Fibroblast of skin of scalp (primary cell): ENCODE measurements at places on chromosomes 4 and X.

- no peak for DNase-seq
Measured at GRCh38 chr4:98617358-98618047, 40.9 kb downstream of the TSPAN5 start.

DNA sequence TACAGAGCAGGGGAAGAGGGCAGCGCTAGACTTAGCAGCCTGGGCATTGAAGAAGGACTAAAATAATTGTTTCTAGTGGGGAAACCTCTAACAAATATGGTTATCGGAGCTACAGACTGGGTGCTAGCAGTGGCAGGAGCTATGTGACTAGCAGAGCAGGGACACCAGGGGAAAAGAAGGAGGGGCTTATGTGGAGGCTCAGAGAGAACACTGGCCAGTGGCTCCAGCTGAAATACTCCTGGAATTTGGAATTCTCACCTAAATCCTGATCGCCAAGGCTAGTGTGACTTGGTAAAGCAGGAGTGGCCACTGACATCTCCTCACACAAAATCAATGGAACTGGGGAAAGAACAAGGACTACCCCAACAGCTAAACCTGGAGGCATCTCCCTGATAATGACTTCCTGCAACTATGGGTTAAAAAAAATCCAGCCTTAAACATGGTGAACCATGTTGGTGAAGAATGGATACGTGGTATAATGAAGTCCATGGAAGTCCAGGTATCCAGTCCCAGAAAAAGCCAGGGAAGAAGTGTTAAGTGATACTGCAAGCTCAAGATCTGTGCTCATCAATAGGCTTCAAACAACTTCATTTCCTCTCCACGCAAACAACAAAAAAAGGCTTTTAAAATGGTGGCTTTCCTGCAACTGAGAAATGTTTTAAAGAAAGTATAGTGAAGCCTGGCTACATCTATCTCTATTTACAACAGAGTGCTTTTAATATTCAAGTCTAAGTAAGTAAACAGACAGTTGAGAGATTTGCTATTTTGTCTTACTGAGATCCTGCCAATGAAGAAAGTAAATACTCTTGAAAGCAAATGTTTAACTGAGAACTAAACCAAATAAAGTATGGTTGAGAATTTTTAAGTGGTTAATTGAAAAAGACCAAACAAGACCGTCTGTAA is 1.8 kb downstream of the TAPT1 start:
- DNase-seq: no peak

DNA sequence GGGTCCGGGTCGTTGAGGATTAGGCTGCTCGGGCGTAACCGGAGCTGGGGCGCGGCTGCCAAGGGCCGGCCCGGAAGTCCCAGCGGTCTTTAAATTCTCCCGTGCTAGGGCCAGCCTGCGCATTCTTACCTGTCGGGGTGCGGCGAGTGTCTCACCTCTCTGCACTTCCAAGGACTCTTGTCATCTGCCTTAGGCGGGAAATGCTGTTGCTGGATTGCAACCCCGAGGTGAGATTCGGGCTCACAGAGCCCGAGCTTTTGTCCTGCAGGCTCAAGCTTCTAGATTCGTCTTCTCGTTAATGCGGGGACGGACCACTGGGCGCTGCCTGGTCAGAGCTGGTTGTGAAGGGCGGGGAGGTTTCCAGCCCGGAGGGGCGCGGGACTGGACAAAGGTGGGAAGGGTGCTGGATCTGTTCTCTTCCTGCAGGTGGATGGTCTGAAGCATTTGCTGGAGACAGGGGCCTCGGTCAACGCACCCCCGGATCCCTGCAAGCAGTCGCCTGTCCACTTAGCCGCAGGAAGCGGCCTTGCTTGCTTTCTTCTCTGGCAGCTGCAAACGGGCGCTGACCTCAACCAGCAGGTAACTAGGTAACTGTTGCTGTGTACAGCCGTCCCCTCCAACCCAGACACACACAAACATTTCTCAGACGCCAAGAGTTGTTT is at the start of gene ANKRD37:
Gene ANKRD37 (plus strand): TSS at position 118 of the 662 bp plus-strand sequence. CDS start 83 bp downstream, at position 201.
- no peak for DNase-seq

GRCh38 chrX:136588036-136588435 is 56.0 kb downstream of the VGLL1 start:
- DNase-seq: no peak

DNA sequence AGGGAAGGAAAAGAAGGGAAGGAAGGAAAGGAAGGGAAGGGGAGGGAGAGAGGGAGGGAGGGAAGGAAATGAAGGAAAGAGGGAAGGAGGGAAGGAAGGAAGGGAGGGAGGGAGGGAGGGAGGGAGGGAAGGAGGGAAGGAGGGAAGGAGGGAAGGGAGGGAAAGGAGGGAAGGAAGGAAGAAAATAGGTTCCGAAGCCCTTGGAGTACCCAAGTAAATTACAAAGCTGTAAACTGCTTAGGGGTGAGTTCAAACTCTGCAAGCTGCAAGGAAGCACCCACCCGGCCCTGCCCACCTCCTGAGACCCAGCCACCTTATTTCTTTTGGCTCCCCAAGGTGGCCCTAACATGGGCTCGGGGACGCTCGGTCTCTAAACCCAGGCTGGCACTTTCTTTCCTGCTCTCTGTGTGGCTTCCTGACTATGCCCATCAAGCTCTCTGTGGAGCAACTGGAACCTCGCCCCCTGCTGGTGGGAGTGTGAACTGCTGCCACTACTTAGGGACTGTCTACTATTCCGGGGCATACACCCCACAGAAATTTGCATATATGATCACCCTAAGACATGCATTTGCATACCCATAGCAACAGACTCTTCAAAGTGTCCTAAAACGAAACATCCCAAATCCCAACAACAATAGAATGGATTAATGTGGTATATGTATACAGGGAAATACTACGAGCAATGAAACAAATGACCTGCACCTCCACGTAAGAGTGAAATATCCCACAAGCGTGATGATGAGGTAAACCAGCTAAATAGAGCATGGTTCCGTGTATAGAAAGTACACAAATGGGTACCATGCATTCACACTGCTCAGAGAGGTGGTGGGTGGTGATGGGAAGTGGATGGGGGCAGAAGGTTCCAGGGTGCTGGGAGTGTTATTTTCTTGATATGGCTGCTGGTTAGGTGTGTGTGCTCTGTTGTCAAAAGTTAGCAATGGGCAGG is 151.7 kb upstream of the TBL1X start:
- DNase-seq: no peak

DNA sequence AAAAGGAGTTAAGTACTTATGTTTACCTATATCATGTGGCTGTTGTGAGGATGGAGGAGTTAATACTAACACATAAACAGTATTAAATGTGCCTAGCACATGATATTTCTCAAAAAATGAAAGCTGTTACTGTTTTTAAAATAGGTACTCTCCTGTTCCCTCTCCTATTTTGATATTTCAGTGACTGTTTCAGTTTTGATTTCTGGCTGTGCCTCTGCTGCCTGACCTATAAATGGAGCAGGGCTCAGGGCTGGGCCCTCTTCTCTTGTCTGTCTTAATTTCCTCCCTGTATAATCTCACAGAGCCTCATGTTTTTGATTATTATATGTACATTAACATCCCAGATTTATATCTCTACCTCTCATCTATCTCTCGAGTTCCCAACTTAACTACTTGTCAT is 93.3 kb downstream of the UGT8 start:
- no peak for DNase-seq

DNA sequence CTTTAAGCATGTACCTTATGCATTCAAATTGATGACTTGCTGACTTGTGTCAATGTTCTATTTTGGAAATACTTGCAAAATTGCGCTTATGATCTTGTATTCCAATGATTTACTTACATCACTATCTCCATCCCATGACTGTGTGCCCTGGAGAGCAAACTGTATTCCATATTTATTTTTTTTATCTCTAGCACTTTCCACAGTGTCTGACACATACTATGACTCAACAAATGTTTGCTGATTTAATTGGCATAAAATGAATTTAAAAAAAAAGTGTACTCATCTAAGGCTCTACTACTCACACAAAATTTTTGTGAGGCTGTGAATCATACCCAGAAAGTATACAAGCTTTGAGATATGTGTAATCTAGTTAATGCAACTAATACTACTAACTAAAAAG is 1066.8 kb upstream of the ADGRL3 start:
- DNase-seq: peak; percentile 53

DNA sequence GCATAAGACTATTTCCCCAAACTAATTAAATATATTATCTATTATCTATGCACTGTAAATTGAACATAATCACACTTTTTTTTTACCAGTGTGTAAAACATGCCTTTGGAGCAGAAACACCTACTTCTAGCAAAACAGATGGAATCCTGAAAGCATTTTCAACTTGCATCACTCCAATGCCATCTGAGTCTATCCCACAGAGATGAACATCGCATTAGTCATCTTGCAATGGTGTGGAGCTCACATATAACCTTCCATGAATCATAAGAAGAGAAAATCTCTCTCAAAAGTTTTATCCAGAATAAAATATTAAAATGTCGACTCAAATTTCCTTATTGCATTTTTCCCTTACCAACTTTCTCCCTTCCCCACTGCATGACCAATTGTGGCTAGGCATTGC is 406.7 kb upstream of the ACTRT1 start:
- peak; percentile 81 for DNase-seq

DNA sequence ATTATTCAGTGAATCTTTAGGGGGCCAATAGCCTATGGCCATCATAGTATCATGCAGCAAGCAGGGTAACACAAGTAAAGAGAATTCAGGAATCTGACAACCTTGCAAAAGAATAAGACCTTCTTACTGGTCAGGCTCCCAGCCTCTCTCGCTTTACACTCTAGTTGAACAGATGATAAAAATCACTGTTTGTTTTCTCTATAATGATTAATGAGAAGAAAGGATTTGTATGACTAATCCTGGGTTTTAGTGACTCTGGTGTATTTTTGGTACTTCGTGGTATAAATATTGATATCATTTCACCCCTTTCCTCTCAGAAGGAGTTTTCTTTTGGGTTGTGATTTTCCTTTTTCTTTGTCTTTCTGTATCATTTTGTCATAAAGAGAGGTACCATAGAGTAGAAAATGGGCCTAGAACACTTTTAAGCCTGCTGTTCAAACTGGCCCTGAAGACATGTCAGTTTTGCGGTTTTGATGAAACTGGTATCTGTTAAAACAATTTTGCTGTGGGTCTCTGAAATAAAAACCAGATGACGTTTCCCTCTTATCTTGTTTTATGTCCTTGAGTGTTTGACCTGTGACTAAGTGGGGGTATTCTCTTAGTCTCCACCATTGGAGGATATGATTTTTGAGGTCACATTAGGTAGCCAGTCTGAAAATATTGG is 294.9 kb upstream of the TBX22 start:
- no peak for DNase-seq

DNA sequence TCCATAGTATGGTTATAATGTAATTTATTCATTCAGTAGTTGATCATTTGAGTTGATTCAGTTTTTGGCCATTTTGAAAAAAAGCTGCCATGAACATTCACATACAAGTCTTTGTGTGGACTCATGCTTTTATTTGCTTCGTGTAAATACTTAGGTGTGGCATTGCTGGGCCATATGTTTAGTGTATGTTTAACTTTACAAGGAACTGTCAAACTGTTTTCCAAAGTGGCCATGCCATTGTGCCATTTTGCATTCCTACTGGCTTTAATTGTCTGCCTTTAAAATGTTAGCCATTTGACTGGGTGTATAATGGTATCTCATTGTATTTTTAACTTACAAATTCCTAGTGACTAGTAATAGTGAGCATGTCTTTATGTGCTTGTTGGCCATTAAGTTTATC is 8.8 kb downstream of the MTM1 start:
- DNase-seq: no peak

DNA sequence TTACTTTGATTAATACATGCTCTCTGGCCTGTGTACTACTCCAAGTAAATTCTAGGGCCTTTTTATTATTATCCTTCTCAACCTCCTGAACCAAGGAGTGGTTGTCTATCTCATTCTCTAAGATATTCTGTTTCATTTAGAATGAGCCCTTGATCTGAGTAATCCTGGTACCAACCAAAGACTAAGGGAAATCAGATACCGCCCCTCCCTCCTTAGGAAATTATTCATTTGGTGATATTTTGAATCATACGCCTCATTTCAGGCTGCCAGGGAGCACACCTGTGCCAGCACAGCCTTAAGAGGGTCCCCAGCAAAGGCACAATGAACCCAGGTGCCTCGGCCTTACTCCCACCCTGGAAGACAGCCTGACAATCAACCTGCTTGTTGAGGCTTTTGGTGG is 73.2 kb upstream of the STARD8 start:
- no peak for DNase-seq

GRCh38 chr4:80213117-80213815 is 16.0 kb downstream of the PRDM8 start:
- peak; percentile 42 for DNase-seq

DNA sequence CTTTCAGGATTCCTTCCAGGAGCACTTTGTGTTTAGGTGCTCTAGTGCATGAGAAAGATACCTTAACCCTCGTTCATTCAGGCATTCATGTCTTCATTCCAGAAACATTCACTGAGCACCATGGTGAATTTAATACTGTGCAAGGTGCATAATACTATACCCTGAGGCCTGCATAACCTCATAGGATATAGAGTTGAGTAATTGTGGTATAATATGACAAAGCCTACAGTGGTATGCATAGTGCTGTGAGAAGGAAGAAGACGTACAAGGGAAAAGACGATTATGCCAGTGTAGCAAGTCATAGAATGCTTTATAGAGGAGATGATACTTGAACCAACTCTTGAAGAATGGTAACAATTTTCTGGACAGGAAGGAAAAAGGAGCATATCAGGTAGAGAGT is 34.3 kb downstream of the MTM1 start:
- DNase-seq: no peak

GRCh38 chrX:39144956-39145355 is 343.7 kb downstream of the MID1IP1 start:
- DNase-seq: no peak

DNA sequence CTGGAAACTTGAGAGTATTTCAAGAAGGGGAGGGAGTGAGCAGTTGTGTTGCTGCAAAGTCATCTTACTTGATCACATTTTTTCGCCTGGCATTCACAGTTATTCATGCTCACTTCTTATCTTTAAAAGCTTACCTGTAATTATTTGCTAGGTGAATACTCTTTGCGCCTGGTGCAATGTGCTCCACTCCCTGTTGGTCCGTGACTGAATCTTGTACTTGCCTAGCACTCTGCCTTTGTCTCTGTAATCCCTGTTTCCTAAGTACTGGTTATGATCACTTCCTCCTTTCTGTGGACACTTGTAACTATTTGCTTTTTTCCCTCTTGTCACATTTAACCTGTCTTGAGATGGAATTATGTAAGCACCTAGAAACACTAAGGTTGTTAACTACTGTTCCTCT is 5.8 kb downstream of the BMP2K start:
- no peak for DNase-seq

DNA sequence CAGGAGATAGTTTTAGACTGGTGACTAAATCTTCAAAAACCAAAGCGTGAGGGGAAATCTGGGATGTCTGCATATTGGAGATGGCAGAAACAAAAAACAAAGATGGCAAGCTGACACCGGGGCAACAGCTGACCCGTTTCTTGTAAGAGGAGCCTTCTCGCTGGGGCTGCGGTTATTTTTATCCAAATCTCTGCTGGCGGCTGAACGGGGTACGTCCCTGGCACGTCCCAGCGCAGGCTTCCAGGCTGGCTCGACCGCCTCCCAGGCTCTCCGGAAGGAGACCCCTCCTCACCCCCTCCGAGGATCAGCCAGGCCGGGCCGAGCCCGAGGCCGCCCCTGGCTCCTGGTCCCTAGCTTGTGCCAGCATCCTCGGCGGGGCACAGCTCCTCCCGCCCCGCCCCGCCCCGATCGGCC is 403 bp downstream of the SGCB start:
- peak; percentile 28 for DNase-seq
